PC-3 (cell line): ENCODE measurements at places on chromosomes 7 and 10. TPM values are rescaled to one million over a fixed set of nuclear protein-coding genes. Genes with fewer than 3 reads are reported as not detected.
A peak's percentile ranks its signal among the peaks of the same experiment; 100 is the strongest.

DNA sequence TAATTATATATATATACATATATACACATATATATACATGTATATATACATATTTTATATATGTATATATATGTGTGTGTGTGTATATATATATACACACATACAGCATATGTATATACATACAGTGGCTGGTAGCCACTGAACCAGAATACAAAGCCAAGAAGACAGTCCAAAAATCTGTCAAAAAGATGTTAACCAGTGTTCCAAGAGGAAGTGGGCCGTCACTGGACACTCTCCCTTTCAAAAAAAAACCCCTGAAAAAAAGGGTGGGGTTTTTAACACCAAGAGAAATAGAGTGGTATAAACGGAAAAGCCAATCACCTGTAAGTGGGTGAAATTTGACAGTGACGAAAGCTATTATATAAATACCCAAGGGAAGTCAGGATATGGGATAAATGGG is 31.1 kb upstream of the C1GALT1 start:
- no peak for DNase-seq

- no peak for DNase-seq
Observed at GRCh38 chr10:42111661-42112330, 526.6 kb downstream of the ZNF33B start.

DNA sequence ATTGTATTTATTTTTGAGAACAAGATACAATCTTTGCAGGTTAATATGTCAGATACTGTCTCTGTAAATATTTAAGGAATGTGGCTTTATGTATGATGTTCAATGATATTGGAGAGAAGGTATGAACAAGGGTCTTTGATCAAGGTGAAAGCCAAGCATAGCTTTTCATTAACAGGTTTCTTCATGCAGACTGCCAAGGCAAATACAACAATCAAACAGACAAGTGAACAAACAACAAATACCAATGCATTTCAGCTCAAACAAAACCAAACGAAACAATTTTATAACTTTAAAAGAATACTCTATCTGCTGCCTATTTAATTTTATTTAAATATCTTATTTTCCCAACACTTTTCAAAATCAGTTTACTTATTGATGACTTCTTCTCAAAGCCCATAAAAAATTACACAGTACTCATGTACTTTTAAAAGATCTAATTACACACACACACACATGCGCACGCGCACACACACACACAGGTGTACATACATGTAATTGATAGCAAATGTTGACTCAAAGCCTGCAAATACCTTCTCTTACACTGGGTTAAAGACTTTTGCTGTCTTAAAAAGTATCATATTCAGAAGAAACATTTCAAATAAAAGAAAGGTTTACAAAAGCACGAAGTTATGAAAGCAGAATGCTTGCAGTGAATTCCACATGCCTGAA is 201.1 kb upstream of the CCDC6 start:
- no peak for DNase-seq

DNA sequence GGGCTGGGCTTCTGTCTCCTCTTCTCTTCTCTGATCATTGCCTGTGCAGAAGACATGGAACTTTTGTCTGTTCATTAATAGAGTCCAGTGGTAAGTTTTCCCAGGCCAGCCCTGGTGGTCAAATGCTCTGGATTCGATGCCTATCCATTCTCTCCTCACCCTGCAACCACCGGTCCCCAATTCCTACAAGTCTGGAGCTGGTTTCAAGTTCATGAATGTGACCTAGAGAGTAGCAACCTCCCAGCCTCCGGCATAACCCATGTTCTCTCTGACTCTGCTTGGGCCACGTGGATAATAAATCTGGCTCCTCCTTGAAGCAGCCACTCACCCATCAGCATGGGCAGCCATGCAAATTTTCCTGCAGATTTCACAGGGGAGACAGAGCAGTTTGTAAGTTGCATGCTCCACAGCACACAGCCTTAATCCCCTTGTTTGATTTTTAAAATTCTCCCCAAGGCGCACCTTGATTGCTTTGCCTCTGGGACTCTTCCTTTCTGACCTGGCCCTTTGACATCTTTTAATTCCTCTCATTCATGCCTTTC is 37.3 kb upstream of the PDZD8 start:
- DNase-seq: no peak

DNA sequence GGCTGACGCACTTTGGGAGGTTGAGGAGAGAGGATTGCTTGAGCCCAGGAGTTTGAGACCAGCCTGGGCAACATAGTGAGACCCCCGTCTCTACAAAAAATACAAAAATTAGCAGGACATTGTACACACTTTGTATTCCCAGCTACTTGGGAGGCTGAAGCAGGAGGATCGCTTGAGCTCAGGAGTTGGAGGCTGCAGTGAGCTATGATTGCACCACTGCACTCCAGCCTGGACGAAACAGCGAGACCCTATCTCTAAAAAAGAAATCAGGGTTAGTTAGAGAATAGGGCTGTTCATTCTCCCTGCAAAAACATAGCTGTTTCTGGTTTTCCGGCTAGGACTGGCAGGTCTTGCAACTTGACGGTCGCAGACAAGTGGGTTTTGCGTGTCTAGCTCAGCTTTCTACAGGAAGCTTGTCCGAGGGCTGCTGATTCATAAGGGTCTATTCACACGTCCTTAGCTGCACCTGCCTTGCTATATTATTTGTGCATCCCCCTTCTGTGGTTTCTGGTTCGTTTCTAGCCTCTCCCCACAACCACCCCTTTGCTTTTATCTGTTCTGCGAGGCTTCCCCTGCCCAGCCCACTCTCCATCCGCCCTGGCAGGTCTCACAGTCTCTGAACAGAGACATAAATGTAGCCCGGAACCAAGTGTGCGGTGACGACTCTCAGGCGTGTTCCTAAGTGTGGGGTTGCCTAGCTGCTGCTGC is 10.7 kb downstream of the AMZ1 start:
- DNase-seq: peak; percentile 17

- no peak for DNase-seq
Observed at GRCh38 chr10:11245095-11245479, 227.4 kb downstream of the CELF2 start.

Gene FRMPD2
- total RNA-seq: 0.11 and 0.35 TPM in 2 replicates

DNA sequence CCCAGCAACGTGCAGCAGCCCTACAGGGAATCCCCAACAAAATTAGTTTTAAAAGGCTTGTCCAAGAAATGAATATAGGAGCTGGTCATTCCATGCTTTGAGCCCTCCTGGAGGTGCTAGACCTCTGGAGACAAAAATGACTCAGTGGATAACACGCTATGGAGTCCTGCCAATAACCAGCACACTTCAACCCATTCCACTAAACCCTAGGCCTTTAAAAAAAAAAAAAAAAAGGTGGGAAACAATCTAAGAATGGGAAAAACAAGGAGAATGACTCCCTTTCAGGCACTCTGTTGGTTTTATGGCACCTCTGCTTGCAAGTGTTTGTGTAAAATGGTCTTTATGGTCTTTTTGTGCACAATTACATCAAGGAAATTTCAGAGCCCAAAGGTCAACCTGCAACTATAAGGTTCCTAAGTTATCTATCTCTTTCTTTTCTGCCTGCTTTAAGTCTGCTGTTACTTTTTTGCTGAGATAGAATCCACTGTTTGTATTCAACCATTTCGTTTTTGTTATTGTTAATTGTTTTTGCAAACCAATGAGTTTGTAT is 21.3 kb downstream of the AVL9 start:
- DNase-seq: no peak

GRCh38 chr10:12960334-12960898 is 41.1 kb downstream of the CCDC3 start:
- no peak for DNase-seq

DNA sequence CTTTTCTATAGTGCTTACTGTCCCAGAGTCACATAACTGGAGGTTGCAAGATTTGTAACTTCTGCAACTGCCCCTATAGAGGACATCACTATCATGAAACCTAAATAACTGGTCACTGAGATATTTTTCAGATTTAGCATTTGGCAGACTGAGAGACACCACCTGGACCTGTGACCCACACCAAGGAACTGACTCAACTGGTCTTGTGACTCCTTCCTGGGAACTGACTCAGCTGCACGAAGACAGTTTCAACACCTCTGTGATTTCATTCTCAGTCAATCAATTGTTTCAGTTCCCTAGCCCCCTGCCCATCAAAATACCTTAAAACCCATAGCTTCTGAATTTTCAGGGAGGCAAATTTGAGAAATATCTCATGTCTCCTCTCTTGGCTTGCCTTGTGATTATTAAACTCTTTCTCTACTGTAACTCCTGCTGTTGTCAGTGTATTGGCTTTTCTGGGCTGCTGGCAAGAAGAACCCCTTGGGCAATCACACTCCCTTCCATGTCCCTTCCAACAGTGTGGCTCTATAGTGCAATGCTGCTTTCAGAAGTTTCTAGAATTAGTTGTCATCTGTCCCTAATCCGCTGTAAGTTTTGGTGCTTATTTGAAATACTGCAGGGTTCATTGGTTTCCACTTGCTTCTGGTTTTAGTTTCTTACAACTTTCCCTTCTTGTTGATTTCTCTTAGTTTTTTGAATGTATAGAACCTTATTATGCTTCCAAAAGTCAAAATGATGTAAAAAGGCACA is 127.8 kb upstream of the ADCY1 start:
- peak; percentile 67 for DNase-seq

Gene MMP21
- not detected in 2 replicates for total RNA-seq

Gene SKIDA1
- 0.17 and 0.26 TPM in 2 replicates for total RNA-seq

GRCh38 chr7:26925768-26926167 is 61.4 kb upstream of the SKAP2 start:
- DNase-seq: no peak

GRCh38 chr10:105252911-105253310 is 611.8 kb downstream of the SORCS3 start:
- DNase-seq: no peak

Gene CALML5
- not detected in 2 replicates for total RNA-seq

DNA sequence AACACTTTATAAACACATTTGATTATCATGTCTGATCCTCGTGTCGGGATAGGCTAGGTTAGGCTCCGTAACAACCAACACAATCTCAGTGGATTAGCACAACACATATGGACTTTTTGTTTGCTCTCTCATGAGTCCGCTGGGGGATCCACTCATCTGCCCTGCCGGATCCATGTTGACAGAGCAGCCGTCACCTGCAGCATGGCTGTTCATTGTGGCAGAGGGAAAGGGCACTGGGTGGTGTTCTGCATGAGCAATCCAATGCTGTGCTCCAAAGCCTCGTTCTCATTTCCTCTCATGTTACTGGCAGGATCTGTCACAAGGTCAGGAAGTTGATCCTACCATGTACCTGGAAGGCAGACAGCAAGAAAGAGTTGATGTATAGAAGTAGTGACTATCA is 62.5 kb upstream of the RAPGEF5 start:
- no peak for DNase-seq

GRCh38 chr7:33043501-33044400 is 18.8 kb downstream of the NT5C3A start:
- DNase-seq: no peak

DNA sequence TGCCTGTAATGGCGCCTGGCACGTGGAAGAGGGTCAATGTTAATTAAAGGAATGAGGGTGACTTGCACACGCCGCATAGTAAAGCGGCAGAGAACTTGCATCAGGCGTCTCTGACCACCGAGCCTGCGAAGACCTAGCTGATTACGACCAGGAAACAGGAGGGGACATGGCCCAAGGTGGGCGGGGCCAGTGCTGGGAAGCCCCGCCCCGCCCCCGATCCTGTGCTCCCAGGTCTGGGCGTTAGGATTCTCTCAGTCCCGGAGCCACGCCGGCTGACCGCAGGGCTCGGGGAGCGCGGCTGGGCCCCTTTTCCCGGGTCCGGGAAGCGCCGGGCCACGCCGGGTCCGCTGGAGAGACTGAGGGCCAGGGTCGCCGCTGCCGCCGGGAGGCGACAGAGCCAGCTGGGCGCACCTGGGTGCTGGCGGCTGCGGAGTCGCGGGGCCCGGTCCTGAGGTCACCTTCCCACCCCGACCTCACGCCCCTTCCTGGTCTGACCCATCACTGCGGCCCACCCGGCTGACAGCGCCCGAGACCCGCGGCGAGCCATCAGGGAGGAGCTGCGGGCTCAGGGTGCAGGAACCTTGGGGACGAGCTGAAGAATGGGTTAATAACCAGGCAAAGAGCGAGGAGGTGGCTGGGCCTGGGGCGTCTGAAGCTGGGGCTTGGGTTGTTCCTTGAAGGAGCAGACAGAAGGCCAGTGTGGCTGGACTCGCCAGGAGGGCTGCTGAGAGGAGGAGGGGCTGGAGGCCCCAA is 23.0 kb upstream of the GRID1 start:
- DNase-seq: no peak

DNA sequence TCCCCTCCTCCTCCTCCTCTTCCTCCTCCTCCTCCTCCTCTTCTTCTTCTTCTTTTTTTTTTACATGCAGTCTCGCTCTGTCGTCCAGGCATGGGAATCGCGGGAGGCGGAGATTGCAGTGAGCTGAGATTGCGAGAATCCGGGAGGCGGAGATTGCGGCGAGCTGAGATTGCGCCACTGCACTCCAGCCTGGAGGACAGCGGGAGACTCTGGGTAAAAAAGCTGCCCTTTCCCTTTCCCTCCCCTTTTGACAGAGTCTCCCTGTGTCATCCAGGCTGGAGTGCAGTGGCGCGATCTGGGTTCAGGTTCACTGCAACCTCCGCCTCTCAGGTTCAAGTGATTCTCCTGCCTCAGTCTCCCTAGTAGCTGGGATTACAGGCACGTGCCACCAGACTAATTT is 168.1 kb upstream of the MALRD1 start:
- no peak for DNase-seq

Gene SLC13A1
- not detected in 2 replicates for total RNA-seq

DNA sequence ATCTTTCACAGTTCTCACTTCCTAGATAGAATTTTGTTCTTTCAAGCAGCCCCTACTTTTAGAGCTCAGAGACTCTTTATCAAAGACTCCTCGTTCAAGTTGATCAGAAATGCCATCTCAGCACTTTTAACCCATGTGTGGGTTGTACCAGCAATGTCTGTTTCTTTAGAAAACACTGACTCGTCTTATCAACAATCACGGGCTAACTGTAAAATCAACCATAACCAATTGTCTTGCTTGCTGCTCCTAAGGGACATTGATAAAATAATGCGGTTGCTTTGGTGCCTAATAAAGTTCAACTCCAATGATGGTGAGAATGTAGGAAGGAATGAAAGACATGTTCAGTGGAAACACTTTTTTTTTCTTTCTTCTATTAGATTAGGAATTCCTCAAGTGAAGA is 12.9 kb upstream of the CDK6 start:
- no peak for DNase-seq

Gene IL15RA
- 4.4 and 5.9 TPM in 2 replicates for total RNA-seq

Gene SSC4D
- 0.86 and 1.3 TPM in 2 replicates for total RNA-seq

DNA sequence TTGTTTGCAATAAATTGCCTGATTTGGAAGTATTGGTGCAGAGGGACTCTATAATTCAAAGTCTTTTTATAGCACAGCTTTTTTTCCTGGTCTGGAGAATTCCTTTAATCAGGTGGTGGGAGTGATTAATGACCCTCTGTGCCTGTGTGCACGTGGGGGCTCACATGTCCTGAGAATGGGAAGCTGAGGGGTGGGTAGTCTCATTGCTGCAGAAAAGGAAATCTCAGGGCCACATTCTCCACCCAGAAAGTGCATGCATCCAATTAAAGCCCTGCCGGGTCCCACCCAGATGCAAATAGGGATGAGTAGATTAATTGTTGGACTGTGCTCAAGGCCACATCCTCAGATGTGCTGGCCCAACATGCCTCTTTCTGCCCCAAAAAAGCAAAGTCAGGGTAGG is 324.7 kb downstream of the CXCL12 start:
- DNase-seq: no peak
